ENCODE measurements at places on chromosomes 4 and X.

DNA sequence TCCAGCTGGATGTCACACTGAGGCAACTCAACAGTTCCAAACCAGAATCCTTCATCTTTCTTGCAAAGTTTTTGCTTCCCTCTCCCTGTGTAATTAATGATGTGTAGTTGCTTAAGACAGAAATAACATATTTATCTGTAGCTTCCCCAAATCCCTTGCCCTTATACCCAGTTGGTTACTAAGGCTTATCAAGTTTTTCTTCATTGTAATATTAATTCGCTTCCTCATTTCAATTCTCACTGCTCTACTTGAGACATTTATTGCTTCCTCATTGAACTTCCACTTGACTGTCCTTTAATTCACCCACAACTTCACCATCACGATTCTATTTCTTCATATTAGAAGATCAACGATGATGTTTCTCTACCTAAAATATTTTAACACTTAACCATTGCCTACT is 386.6 kb upstream of the CPEB2 start:
- no peak for DNase-seq

DNA sequence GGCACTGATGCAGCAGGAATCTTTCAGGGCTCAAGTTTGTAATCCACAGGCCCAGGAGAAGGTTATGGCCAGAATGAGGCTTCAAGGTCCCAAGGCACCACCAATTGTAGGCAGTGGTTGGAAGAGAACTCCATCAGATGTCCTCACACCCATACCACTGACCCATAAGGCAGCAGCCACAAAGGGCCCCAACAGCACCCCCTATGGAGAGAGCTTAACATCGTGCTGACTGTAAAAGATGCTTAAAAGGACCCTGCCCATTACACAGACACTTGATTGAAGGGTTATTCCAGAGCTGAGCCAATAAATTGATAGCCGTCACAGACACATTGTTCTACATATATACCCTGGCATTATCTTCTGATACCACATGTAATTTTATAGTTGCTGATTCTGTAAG is 113.7 kb downstream of the SOWAHB start:
- DNase-seq, result no peak

DNA sequence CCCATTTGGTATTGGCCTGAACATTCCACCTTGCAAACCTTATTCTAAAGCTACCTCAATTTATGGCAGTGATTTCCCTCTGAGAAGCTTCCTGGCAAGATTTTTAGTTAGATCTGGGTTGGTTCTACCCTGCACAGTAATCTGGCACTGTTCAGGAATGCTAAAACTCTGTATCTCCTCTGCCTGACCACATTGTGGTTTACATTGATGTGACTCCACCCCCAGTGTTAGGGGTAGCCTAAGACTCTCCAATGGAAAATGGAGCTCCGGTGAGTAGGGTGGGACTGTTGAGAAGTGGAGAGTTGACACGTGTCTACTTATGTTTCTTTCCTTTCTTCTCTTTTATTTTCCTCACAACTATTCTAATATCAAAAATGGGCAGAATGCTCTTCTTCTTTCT is 45.4 kb downstream of the BMPR1B start:
- no peak for DNase-seq

DNA sequence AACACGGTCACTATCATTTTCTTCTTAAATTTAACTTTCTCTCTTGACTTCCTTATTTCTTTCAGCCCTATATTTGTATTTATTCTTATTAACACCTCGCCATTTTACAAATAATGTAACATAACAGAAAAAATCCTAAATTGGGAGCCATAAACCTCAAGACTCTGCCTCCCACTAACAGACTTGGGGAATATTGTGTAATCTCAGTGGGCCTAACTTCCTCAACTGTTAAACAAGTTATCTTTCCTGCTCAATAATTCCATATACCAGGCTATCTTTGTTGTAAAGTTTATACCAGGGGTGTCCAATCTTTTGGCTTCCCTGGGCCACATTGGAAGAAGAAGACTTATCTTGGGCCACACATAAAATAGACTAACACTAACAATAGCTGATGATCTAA is 26.2 kb downstream of the PRSS12 start:
- DNase-seq, result no peak

GRCh38 chr4:48370260-48371134 is 29.2 kb downstream of the SLAIN2 start:
- no peak for DNase-seq

DNA sequence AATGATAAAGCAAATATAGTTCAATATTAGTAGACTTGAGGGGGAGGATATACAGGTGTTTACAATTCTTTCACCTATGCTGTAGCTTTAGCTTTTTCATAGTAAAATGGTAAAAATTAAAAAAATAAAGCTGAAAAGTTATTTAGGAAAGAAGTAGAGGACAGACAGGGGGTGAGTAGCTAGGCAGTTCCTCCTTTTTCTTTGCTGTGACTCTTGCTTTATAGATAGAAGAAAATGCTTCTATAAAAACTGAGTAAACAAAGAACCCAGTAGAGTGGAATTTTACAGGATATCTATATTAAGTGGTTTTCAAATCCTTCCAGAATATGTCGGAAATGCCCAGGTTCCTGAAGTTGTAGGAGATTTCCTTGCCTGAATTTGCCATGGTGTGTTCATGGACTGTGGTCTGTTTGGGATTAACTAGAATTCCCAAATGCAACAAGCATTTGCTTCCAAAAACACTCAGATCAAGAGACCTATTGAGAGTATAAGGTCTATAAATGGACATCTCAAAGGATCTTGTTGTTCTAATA is 74.9 kb downstream of the KDR start:
- no peak for DNase-seq

DNA sequence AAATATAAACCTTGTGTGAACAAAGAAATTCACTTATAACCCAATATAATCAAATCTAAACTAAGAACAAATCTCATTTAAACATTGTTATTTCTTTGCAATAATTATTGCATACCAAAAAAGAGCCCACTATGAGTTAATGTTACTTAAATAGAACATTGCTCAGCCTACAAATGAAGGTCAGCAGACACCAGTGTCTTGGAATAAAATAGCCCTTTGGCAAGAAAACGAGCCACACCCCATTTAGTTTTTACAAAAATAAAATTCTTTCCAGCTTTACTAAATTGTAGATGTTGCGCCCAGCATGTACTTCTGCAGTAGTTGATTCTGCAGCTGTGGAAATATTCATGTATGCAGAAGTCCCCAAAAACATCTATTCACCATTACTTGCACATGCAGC is 12.2 kb downstream of the PLS3 start:
- DNase-seq, result no peak

DNA sequence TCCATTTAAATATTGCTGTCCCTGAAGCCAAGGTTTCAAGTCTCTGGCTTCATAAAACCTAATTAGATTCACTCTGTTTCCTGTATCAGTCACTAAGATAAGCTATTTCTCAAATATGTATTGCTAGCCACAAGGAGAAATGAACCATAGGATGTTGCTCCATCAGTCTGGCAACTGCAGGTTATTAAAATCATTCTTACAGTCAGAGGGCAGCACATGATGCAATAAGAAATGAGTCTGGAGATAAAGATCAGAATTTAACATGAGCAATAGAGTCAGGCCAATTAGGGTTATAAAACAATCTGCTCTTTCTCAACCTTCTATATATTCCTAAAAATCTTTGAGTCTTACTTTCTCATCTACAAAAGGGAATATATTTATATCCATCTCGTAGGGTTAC is 7.2 kb downstream of the PRKG2 start:
- DNase-seq, result no peak

- no peak for DNase-seq
Measured at GRCh38 chr4:170666909-170667308, 577.2 kb upstream of the AADAT start.

GRCh38 chr4:150543042-150543441 is 38.9 kb upstream of the MAB21L2 start:
- no peak for DNase-seq

DNA sequence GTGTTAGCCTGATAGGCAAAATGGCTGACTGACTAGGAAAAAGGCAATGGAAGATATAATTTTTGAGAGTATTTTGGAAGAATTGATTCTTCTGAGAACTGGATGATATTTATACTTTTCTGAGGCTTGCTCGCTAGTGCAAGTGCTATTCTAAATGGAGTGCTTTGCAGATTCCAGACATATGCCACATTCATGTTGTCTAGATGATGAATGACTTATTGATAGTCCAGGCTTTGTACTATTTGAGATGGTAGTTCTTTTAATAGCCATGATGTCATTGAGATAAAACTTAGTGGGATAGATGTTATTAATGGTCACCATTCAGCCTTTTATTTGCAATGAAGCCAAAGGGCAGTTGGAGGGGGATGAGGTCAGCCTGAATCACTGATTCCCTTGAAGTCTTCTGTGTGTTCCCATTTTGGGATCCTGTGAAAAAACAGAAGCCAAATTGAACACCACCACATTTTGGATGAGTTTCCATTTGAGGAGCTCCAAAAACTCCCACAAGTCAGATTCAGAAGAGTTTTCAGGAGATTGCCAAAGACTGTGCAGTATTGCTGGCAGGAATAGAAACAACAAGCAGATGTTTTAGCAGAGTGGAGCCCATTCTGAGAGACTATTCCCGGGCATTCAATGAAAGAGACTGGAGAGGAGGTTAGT is 184.1 kb downstream of the IL1RAPL2 start:
- DNase-seq, result no peak
